ENCODE measurements at places on chromosomes 13 and 19. TPM values are rescaled to one million over a fixed set of nuclear protein-coding genes. Genes with fewer than 3 reads are reported as not detected.

NANOS3 gene
- total RNA-seq, result not detected

PRX gene
- 2.4 TPM for total RNA-seq

SACS gene
- 12.1 TPM for total RNA-seq

VSIG10L gene
- total RNA-seq, result 0.31 TPM

ANGPTL8 gene
- total RNA-seq, result not detected

PTGIR gene
- total RNA-seq, result 8.2 TPM

DCT gene
- total RNA-seq, result not detected

UGGT2 gene
- total RNA-seq, result 21.4 TPM

KLK15 gene
- total RNA-seq, result not detected

TJP3 gene
- not detected for total RNA-seq

CAPN12 gene
- total RNA-seq, result not detected

All from cardiac ventricle fibroblast (primary cell).